ENCODE measurements at places on chromosomes 11 and 22.

- no peak for DNase-seq
Measured at GRCh38 chr22:29382580-29383302, 5.6 kb downstream of the AP1B1 start.

GRCh38 chr11:2668876-2669275, 30.9 kb downstream of the KCNQ1OT1 start:
- no peak for DNase-seq

DNA sequence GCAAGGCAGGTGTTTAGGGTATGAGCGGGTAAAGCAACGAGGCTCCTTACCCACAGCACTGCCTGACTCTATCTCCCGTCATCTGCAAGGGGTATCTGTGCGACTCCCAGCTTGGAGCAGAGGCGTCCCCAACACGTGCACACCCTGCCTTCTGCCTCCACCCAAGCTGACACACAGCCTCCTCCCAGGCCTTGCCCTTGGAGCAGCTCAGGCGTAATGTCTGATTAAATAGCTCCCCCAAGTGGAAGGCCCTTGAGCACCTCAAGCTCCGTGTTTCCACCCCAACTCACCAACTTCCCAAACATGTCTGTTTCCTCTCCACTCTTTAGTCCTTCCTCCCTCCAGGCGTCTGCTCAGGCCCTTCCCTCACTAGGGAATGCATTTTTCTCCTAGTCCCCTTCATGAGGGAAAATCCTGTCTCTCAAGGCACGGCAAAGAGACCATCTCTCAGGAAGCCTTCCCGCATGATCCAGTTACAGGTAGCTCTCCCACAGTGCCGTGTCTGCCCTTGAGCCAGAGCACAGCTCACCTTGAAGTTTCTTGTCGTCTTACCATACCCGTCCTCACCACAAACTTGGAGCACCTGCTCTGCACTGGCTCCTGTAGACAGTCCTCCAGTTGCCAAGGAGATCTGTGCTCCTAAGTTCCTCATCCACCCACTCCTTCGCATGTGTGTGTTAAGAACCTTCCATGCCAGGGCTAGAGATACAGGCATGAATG, 15.8 kb downstream of the CYB5R2 start:
- DNase-seq, result no peak

DNA sequence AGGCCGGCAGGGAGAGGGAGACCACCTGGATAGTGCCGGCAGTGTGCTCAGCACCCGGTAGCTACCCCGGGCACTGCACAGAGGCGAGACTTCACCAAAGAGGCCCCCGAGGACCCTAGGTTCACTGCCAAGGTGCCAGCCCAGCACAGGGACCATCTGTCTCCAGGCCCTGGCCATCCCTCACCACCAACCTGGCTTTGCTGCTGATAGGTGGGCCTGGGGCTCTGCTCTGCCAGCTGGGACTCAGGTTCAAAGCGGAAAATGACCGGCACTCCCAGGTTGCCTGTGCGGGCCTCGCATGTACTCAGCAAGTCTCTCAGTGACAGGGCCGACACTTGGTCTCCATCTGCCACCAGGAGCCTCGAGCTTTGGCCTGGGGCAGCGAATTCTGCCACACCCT, 812.2 kb downstream of the BRD1 start:
- DNase-seq, result no peak

DNA sequence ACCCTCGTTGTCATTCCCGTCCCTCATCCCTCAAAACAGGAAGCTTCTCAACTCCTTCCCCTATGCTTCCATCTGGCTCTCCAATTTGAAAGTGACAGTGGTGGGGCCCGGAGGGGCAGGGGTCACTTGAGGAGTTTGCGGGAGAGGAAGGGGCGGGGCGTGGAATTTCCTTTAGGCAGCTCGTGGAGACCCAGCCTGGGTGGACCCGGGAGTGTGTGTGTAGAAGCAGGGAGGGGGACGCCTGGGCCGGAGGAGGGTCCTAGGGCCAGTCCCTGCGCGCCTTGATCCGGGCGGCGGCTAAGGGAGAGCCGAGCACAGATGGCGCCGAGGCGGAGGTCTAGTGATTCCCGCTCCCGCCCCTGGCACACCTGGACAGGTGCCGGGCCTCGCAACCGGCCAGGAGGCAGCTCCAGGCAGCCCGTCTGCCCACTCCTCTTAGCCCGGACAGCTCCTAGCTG, 7.8 kb upstream of the PAX6 start:
- no peak for DNase-seq

GRCh38 chr22:30647536-30647935, 12.0 kb downstream of the SLC35E4 start:
- DNase-seq, result no peak

GRCh38 chr11:20261526-20261925, 101.3 kb upstream of the DBX1 start:
- no peak for DNase-seq

GRCh38 chr11:126051117-126051516, 11.5 kb downstream of the CDON start:
- no peak for DNase-seq

GRCh38 chr22:28051091-28051786, 132.2 kb upstream of the PITPNB start:
- no peak for DNase-seq

DNA sequence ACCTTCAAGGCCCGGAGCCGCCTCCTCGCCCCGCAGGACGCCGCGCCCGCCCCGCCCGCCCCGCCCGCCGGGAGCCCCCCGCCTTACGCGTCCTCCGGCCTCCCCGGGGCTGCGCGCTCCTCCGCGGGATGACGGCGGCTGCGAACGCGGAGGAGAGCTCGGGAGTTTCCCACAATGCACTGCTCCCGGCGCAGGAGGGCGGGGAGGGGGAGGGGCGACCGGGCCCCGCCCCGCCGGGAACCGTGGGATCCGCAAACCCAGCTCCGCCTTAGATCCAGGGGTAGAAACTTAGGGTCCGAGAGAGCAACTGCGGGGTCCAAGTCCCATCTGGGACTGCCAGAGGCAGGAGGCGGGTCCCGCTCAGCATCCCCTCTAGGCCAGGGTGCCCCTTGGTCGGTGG, at the start of gene CEND1:
Gene CEND1, minus strand, starts transcription at position 148 of the 400 bp plus-strand sequence. CDS start 1,514 bp downstream, outside the sequence.
- DNase-seq, result no peak

DNA sequence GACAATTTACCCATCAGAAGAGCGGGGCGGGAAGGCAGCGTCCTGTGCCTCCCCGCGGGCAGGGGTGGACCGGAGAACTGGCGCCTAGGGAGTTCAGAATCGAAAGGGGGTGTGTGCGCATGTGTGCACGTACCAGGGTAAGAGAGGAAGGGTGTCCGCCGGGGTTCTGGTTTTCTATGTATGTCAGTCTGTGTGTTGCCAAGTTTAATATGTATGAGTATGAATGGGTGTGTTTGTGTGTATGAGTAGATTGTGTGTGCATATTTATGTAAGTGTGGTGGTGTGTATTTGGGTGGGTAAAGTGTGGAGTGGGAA, 2.0 kb downstream of the KCNC1 start:
- no peak for DNase-seq

GRCh38 chr11:531919-532526, 3.4 kb downstream of the HRAS start:
- DNase-seq, result no peak

GRCh38 chr11:125176866-125177265, 12.3 kb downstream of the PKNOX2 start:
- no peak for DNase-seq

GRCh38 chr11:35784699-35785098, 122.1 kb downstream of the TRIM44 start:
- DNase-seq, result no peak

Data from BJ (cell line).